ENCODE measurements at places on chromosomes 7 and 10. TPM values are rescaled to one million over a fixed set of nuclear protein-coding genes. Genes with fewer than 3 reads are reported as not detected.

- no peak for DNase-seq
Measured at GRCh38 chr10:120414946-120415345, 42.1 kb upstream of the PLPP4 start.

The SNX10 gene
- total RNA-seq = 19.5 TPM

GRCh38 chr10:86597306-86597705 is 57.0 kb upstream of the OPN4 start:
- no peak for DNase-seq

GRCh38 chr10:122259075-122259466 is 12.0 kb upstream of the BTBD16 start:
- no peak for DNase-seq

The POLD2 gene
- 232 TPM for total RNA-seq

The IDI2 gene
- not detected for total RNA-seq

The TEX36 gene
- total RNA-seq = not detected

DNA sequence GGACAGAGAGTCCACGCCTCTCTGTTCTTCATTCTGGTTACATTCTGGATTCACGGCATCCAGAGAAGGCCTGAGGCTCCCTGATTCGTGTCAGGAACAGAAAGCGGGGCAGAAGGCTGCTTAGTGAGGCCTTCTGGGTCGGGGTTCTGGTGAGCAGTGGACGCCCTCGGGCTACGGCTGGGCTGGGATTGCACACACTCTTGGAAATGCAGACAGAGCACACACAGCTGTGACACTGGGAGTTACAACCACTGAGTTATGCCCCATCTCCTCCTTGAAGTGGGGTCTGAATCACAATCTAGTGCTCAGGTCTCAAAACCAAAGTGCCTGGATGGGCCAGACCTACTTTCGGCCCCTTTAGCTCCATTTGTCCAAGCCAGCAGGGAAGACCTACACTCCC is 156.9 kb upstream of the GDF10 start:
- DNase-seq = no peak

The PON1 gene
- total RNA-seq = 1.8 TPM

DNA sequence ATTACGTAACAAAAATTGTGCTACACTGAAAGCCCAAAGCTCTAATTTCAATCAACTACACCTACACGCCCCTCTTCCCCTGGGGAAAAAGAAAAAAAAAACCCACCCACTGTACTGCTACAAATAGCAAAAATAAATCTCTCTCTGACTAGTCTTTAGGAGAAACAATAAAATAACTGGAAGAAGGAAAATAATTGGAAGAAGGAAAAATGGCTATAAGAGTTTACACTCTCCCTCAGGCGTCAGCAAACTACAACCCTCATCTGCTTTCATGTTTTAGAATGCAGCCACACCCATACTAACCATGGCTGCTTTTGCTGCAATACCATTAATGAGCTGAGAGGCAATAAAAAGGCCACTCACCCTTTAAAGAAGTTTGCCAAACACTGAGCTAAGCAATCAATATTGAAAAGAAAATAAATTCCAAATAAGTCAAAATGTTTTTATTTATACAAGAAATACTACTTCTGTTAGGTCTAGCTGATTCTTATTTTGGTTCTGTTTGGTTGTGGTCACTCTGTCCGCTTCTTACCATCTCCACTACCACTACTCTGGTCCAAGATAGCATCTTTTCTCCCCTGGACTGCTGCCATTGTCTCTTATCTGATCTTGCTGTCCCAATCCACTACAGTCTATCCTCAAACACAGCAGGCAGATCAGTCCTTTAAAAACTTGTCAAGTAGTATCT is 3.8 kb downstream of the MINDY3 start:
- no peak for DNase-seq

GRCh38 chr7:128809363-128809762 is 17.6 kb downstream of the CCDC136 start:
- DNase-seq = no peak
